Right ventricle myocardium superior (tissue), 1 donor: ENCODE measurements at places on chromosomes 4 and X.

DNA sequence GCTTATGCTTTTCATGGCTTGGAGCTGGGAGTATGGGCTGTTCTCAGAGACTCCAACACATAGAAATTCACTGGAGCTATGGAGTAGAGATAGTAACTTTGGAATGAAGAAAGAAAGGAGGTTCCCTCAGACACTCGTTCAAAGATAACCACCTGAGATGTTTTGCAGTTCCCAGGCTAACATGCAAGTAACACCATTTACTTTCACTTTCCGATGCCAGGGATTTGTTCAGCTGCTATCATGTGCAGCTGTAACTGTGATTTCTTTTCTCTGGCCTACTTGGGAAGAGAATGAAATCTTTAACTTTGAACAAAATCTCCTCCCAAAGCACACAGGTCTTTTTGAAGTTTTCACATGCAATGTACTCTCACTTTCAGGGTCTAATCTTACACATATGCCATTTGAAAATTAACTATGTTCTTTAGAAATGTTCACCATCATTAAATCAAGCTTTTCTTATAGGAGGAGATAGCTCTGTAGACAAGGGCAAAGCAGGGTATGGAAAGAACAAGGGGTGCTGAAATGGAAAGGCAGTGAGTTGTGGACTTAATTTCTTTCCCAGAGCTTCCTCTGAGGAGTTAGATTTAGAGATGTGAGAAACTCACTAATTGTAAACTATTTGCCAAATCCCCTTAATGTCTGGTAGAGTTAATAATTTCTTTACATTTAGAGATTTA lies 514.3 kb downstream of the PDHA2 start:
- DNase-seq, result no peak

DNA sequence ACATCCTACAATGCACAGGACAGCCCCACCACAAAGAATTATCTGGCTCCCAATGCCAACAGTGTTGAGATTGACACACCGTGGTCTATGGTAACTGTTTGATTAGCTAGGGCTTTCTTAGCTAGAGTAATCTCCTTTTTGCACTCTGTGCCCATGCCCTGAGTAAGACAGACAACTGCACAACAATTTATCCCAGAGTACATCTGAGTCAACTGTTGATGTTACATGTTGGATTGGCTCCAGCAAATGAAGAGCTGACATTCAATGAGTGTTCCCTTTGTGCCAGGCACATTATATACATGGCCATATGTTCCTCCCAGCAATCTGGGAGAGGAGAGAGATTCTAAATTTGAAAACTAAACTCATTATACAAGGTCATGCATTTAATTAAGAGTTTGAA lies 3.9 kb upstream of the FAM9C start:
- DNase-seq, result no peak

- DNase-seq, result peak; percentile 26
These were observed 35.9 kb downstream of the ADRA2C start for GRCh38 chr4:3801931-3802550.

DNA sequence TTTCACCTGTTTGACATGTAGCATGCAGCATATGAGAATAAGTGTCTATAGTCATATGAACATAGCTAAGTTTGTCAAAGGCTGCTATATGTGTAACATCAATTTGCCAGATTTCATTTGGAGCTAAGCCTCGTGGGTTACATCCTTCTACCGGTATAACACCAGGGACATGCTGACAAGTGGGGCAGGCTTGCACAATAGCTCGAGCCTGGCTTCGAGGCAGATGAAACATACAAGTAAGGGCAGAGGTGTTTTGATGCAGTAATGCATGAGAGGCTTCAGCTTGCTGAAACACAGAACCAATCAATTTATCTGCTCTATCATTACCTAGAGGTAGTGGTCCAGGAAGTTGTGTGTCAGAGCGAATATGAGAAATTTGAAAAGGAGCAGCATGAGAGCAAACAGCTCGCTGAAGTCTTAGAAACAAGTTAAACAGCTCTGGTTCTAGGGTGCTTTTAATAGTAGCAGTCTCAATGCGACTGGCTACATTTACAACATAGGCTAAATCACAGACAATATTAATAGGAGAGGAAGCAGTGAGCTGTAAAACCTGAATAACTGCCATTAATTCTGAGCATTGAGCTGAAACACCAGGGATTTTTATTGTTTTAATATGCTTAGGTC lies 14.9 kb upstream of the UGDH start:
- DNase-seq, result no peak

GRCh38 chr4:128358231-128358912 lies 70.8 kb upstream of the PGRMC2 start:
- DNase-seq, result no peak

GRCh38 chr4:10625131-10625530 lies 59.4 kb downstream of the CLNK start:
- no peak for DNase-seq

DNA sequence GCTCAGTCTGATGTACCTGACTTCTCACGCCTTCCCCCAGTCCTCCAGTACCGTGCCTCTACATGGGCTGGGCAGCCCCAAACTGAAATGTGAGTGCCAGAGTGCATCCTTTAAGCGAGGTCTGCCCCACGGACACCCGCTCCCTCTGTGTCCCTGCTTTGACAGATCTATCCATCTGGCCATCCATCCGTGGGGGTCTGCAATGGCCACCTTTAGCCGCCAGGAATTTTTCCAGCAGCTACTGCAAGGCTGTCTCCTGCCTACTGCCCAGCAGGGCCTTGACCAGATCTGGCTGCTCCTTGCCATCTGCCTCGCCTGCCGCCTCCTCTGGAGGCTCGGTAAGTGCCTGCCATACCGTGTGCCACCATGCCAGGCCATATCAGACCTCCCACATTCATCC lies 827 bp downstream of the PORCN start:
- DNase-seq, result no peak

GRCh38 chrX:7654316-7654715 lies 188.7 kb upstream of the VCX start:
- no peak for DNase-seq

DNA sequence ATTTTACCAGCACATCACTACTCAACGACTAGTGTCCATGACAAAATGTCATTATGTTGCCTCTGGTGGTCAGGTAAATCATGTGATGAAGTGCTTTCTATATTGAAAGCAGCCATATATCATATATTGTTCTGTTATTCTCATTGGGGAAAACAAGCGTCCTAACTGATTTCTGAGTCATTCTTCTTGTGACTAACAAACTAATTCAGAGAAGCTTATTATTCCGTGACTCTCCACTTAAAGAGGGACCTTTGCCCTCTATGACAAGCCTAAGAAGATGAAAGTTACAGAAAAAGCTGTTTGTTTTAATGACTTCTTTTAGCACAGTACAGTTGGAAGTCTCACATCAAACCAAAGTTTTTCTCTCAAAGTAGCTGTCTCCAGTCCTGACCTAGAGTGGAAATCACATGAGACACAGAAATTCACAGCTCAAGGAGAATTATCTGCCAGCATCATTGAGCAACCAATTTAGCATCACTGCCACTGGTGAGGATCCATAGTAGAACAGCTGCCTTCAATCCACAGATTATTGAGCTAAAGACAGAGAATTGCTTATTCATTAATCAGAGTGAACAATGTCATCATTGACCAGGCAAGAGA lies 36.4 kb downstream of the ASB9 start:
- DNase-seq, result no peak

DNA sequence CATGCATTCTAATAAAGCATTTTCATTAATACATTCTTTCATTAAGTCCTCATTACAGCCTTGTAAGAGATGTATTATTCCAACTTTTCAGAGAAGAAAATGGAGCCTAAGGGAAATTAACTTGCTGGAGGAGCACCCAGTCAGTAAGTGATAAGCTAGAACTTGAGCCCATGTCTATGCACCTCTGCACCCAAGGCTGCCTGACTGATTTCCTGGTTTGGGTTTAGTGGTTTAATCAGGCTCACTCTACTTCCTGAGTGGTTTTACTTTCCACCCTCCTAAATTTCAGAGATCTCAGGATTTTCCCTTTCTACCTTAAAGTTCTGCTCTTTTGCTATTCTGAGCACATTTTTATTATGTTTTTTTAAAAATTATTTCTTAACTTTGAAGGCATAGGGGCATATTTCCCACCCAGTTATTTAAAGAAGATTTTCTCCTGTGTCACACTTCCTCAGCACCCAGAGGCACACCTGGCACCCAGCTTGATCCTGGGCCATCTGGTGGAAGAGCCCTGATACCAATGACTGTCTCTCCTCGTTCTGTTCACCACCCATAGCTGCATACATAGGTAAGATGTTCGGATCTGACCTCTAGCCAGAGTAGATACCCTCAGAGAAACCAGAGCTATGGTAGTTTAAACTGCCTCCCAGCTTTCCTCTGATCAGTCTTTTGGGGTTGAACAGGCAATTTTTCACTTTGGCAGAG lies 10.4 kb downstream of the CORIN start:
- no peak for DNase-seq

DNA sequence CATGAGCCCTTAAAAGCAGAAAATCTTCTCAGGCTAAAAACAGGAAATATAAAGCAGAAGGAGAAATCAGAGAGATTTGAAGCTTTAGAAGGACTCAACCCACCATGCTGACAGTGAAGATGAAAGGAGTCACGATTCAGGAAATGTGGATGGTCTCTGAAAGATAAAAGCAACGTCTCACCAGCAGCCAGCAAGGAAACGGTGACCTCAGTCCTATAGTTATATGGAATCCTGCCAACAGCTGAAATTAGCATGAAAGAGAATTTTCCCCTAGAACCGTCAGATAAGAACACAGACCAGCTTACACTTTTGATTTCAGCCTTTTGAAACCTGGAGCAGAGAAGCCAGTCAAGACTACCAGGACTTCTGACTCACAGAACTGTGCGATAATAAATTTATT lies 715.7 kb upstream of the HTR2C start:
- DNase-seq, result no peak

GRCh38 chr4:105158837-105159236 lies 12.2 kb downstream of the TET2 start:
- no peak for DNase-seq

DNA sequence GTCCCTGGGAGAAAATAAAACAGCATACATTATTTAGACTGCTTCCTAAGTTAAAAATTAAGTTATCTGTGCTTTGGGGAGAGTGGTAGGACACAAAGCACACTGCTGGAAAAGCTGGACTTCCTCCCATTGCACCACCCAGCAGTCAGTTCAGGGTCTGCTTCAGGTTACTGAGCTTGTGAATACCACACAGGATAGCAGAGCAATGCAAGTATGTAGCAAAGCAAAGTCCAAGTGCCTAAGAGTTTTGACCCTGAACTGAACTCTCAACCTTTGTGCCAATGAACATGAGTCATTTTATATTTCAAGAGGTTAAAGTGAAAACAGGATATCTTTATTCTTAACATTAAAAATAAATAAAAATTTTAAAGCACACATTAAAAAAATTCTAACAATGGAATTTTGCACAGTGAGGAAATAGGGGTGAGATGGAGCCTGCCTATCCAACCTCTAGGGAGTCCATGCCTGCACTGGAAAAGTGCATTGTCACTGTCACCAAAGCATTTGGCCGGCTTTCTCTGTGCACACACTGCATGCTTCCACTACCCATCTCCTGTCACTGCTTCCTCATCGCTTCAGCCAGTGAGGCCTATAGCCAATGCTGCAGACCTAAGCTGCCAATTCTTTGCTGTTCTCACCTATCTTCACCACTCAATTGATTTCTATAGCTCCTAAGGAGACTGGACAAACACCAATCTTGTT lies 50.9 kb downstream of the ABCG2 start:
- no peak for DNase-seq

GRCh38 chr4:15417233-15417660 lies 10.6 kb upstream of the C1QTNF7 start:
- DNase-seq, result no peak

DNA sequence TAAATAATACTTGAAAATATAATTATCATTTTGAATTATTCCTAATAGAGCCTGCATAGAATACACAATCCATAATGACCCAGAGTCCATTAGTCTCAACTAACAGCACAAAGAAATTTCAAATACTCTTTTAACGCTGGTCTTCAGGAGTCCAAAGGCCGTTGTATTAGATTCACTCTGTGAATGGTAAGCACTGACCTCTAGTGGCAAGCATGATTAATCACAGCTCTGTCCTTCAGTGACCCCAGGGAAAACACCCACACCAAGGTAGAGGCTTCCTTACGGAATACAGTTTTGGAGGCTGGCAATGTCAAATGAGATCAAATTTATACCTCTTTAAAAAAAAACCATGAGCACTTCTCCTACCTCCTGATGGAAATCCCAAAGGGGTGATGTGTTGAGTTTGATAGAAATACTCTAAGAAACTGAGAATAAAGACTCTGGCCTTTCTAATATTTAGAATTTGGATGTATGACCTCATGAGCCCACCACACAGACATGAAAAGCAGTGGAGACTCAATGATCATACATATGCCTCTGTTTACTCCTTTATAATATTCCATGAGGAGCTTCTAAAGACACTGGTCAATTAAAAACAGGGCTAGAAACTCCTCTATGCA lies 147.2 kb upstream of the DKK2 start:
- DNase-seq, result no peak

- no peak for DNase-seq
These were observed 202.9 kb upstream of the SLC7A11 start for GRCh38 chr4:138445098-138445497.

- peak; percentile 56 for DNase-seq
These were observed 663 bp downstream of the CXorf38 start for GRCh38 chrX:40646489-40647306.

DNA sequence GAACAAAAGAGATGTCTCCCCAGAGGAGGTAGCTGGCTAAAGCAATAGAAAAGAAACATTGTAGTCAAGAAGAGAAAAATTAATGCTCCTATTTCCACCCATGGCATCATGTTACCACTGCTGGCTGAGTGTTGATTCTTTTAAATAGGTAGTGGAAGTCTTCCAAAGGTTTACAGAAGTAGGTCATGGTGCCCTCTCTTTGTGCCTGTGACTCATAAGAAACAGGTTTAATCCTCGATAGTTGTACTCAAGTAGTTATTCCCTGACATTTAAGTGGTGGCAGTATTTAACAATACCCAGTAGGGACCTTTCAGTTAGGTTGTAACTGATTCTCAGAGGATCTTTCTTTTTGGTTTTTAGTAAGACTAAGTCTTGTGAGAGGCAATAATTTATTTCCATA lies 247.8 kb downstream of the TEX13A start:
- no peak for DNase-seq

- DNase-seq, result peak; percentile 85
These were observed at the start of gene UNC5C for GRCh38 chr4:95548738-95549245. Gene UNC5C (minus strand): TSS chr4:95548973.

DNA sequence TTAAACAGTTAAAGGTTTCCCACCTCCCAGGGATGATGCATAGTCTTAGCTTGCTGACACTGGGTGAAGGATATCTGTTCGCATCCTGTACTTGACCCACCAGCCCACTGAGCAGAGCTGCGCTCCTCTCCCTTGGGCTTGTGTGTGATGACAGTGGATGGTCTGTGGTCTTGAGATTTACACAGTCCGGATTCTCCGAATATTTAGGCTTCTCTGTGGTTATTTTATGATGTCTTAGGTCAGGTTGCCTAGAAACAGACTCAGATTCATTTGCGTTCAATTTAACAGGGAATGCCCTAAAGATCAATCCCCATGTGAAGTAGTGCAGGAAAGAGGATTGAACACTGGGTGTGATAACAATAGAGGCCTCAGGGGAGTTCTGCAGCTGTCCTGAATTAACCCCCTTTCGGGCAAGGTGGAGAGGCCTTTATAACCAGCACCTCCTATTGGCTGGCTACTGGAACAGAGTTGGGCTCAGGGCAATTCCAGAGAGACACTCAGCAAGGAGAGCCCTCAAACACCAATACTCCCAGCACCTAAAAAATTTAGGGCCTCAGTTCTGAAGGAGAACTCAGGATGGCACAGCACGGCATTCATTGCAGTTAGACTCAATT lies 653.2 kb upstream of the GALNT7 start:
- no peak for DNase-seq

GRCh38 chr4:78618436-78618835 lies 66.9 kb downstream of the ANXA3 start:
- no peak for DNase-seq
